ENCODE measurements at places on chromosomes 11 and 22.

GRCh38 chr11:59261150-59261549 is 48.4 kb upstream of the MPEG1 start:
- DNase-seq = no peak

DNA sequence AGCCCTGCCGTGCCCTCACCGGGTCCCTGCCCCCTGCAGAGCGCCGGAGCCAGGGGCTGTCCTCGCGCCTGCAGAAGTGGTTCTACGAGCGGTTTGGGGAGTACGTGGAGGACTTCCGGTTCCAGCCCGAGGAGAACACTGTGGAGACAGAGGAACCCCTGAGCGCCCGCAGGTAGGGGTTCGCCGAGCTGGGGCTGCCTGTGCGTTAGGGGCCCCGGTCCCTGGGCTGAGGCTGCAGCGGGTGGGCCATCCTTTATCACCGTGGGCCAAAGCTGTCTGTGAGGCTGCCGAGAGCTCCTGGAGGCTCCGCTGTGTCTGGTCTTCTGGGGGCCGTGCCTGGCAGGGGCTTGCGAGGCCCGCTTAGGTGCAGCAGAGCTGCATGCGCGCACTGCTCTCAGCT is 42.8 kb downstream of the GRAMD4 start:
- DNase-seq = no peak

GRCh38 chr11:38476808-38477575 is 1879.0 kb upstream of the RAG2 start:
- DNase-seq = no peak

DNA sequence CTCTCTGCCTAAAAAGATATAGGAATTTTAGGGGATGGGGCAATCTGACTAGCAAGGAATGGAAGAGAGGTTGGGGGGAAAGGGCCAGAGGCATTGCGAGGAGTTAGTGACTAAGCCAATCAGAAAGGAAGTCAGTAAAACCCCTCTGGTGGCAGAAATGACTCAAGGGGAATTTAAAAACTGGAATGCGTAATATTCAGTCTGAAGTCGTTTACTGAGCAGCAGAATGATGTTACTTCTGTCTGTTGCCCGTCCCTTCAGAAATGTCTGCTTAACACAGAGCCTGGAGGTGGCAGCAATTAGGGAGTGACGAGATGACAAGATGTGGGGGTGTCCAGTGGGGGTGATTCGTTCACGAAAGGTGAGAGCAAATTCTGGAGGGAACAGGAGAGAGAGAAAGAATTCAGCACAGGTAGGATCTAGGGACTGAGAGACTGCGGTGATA is 107.7 kb upstream of the CLMP start:
- peak; percentile 38 for DNase-seq

DNA sequence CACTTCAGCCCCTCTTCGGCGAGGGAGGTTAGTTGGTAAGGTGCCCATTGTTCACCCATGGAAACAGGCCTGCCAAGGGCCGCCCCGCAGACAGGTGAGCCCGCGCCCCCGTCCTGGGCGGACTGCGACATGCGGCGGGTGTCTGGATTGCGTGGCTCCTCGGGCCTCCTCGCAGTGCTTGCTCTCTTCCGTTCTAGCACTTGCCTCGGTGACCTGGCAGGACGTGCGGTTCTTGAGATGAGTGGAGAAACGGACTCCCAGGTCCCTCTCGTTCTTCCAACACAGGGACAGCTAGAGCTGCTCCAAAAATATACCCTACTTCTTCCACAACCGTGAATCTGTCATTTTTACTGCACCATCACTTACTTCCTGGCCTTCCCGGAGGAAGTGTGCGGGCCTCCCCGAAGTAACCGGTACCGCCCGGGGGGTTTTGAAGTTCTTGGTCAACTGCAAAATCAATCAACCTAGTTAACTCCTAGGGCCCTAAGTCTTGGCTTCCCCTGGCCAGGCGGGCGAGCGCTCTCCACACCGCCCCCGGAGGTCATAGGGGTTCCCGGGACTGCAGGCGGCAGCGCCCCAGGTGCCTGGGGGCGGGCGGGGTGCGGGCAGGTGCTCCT is 745 bp upstream of the ZBTB44 start:
- peak; percentile 62 for DNase-seq

DNA sequence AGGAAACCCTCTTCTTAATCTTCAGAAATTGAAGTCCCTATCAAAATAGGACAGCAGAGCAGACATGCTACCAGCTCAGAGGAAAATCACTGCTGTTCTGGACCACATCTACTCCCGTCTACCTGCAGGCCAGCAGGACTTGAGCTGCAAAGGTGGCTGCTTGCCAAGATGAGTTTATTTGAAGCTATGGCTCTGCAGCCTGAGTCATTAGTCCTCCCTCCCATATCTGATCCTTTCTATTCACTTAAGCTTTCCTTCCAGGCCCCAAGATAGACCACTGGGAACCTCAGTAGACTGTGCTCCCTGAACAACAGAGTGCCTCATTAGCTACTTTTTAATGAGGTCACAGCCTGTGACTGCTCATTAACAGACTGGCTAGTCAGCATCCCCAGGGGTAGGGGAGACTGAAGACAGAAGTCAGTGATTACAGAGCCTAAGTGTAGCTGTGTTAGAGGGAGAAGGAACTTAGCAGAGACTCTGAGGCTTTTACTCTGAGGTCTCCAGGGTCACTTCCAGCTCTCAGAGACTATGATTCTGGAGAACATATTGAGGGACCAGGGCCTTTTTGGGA is 6.8 kb upstream of the OR10A2 start:
- DNase-seq = no peak

DNA sequence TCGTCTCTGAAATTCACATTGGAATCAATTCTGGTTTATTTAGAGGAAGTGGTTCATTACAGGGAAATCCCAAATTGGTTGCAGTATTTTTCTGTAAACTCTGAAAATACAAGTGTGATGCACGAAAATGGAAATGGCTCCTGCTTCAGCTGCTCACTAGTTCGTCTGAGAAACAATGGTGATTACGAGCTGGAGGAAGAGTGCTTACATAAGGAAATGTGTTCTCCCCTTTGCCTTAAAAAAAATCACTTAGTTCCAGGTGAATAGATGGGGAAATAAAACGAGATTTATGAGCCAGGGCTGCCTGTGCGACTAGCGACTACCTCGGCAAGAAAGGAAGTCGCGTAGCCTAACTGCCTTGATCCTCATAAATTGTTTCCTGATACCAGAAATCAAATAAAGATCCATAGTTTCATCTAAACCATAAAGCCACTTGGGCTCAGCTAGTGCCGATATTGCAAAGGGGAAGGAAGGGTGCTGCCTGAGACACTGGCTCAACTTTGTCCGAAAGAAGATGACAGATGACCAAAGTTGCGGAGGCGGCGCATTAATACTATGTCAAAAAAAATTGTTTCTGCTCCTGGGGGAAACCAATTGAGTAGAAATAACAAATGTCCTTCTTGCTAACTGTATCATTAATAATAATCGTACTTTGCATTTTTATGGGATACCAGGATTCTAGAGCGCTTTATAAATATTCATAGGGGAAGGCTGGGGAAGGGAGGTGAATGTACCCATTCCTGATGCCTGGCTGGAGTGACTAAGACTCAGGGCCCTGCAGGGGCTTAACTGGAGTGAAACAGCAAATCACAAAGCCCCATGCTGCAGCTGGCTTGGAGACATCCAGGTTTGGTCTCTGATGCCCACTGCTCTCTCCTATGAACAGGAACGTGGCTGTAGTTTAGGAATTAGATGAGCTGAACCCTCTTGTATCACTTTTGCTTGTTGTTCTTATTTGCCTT is 185.7 kb downstream of the BLID start:
- DNase-seq = no peak

GRCh38 chr11:57781529-57781943 is 19.9 kb downstream of the CTNND1 start:
- no peak for DNase-seq

DNA sequence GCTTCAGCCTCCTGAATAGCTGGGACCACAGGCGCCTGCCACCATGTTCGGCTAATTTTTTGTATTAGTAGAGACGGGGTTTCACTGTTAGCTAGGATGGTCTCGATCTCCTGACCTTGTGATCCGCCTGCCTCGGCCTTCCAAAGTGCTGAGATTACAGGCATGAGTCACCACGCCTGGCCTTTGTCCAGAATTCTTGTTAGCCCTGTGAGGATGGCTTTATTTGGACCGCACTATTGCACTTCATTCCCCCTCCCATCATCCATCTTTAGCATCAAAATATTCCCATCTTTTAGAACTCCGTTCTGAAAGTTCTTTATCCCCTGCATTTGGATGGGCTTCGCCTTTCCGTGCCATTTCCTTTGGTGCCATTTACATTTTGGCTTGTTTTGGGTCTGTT is 2.6 kb downstream of the SAMM50 start:
- DNase-seq = no peak

DNA sequence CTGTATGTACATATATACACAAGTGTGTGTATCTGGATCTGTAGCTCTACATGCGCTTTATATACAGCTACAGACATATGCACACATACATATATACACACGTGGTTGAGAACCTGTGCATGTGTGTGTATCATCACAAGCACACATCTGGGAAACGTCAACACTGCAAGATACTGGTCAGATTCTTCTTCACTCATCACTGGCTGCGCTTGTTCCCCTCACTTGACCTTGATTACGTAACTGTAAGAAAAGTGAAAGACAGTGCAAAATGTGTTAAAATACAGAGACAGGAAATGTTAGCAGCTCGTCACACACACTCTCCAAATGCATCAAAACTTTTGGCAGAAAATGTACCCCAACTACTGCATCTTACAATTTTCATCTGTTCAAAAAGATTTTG is 51.9 kb upstream of the MN1 start:
- DNase-seq = no peak

GRCh38 chr11:75147875-75148263 is 3.0 kb upstream of the SLCO2B1 start:
- DNase-seq = no peak

GRCh38 chr11:61183645-61184044 is 19.7 kb upstream of the PGA3 start:
- no peak for DNase-seq

- DNase-seq = peak; percentile 93
Measured at GRCh38 chr22:37676736-37677492, 1.5 kb downstream of the LGALS1 start.

DNA sequence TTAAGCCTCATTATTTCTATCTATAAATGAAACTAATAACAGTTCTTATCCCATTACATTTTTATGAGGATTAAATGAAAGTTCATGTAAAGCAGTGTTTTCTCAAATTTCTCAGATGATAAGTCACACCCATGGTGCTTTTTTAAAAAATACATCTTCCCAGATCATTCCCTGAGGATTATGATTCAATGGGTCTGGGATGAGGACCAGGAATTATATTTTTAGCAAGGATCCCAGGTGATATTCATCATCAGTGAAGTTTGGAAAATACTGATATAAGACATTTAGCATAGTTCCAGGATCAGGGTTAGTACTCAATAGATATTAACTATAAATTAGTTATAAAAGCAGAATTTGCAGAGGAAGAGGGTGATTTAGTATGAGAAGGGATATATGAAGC is 89.1 kb downstream of the BBOX1 start:
- DNase-seq = no peak

DNA sequence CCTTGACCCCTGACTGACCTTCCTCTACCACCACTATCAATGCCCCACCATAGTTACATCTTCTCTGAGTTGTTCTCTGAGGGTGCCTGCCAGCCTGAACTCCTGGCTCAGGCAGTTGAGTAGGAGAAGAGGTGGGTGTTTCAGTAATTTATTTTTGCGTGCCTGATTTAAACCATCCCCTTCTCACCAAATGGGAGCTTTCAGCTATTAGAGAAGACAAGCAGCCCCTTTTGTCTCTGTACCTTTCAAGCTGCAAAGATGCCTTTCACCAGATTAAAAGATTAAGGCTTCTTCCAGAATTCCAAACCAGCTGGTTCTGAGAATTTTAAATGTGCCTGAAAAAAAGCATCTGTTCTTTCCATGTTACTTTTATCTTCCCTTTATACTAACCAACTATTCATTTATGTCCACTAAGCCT is 223.8 kb downstream of the FAM76B start:
- DNase-seq = no peak

GRCh38 chr11:45428116-45428515 is 142.0 kb upstream of the SYT13 start:
- DNase-seq = no peak

GRCh38 chr11:76839311-76839710 is 21.4 kb upstream of the ACER3 start:
- DNase-seq = no peak

DNA sequence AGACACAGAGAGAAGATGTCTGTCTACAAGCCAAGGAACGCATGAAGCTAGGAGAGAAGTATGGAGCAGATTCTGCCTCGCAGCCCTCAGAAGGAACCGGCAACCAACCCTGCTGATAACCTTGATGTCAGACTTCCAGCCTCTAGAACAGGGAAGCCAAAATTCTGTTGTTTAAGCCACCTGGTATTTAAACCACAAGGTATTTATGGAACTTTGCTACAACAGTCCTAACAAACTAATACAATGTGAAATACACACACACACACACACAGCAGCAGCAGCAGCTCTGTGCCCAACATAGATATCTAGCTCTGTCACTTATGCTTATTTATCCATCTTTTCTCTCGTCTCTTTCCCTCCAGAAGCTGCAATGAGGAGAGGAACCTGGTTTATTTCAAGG is 400.0 kb downstream of the ETS1 start:
- no peak for DNase-seq

- no peak for DNase-seq
Measured at GRCh38 chr11:71199226-71199820, 53.1 kb downstream of the SHANK2 start.

GRCh38 chr22:24827296-24827695 is 21.3 kb downstream of the SGSM1 start:
- no peak for DNase-seq

- DNase-seq = peak; percentile 10
Measured at GRCh38 chr22:25027959-25028840, 75.7 kb downstream of the KIAA1671 start.

DNA sequence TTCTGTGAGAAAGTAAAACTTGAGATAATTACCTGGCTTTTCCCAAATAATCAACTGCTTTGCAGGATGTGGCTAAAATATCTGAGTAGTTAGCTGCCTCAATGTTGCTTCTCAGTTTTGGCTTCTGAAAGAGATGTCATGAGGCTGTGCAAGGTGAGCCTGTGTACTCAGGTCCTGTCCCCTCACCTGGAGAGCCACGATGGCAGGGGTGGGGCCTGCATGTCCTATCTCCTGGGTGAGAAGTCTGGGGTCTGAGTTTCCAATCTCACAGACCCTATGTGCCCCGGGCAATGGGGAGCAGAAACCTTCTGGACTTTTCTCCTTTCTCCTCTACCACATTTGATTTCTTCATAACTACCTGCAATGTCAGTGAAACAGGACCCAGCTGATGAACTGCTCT is 338.6 kb upstream of the B3GAT1 start:
- no peak for DNase-seq

- DNase-seq = no peak
Measured at GRCh38 chr22:22366537-22366936, 122.0 kb downstream of the VPREB1 start.

DNA sequence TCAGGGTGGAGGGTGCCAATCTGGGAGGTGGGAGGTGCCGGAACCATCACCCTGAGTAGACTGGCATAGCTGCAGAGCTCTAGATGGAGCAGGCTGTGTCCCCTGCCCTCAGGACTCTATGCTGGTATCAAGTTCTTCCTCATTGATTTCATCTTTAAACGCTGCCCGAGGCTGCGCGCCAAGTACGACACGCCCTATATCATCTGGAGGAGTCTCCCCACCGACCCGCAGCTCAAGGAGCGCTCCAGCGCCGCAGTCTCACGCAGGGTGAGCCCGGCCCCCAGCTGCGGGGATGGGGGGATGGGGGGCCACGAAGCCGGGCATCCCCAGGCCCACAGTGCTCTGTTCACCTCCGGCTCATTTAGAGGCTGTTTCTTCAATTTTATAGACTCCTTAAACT is 52.5 kb downstream of the GRAMD4 start:
- DNase-seq = no peak
